Naive B cell (primary cell): ENCODE measurements at places on chromosomes 3 and 15.
A peak's percentile ranks its signal among the peaks of the same experiment; 100 is the strongest.

- DNase-seq: no peak
Measured at GRCh38 chr15:48722764-48723661, 77.5 kb upstream of the FBN1 start.

- no peak for DNase-seq
Measured at GRCh38 chr3:171283183-171283847, 176.9 kb downstream of the TNIK start.

GRCh38 chr3:69888040-69888942 lies 111.2 kb upstream of the SAMMSON start:
- DNase-seq: no peak

DNA sequence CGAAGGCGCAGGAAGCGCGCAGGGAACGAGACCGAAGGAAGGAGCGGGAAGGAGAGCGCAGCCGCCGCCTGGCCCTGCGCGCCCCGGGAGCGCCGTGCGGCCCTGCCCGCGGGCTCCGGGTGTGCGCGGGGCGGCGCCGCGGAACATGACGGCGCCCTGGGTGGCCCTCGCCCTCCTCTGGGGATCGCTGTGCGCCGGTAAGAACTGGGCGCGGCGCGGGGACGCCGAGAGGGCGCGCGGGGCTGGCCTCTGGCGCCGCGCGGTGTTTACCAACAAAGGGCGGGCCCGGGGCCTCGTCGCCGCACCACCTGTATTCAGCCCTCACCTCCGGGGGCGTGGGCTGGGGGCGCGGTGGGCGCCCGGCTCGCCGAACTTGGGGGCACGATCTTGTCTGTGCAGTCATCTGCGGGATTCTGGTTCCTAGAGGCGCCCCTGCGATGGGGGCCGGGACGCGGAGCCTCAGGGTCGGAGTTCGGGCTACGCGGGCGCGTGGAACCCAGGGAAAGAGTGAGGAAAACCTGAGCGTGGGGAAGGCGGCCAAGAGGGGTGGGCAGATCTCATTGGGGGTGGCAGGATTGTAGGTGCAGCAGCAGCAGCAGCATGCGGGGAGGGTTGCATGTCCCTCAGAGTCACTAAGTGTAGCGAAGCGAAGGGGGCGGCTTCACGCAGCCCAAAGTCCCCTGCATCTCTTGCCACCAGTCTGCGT lies 641 bp downstream of the ACVR2B start:
- DNase-seq: peak; percentile 21

GRCh38 chr3:39125841-39126500 lies 18.5 kb downstream of the TTC21A start:
- no peak for DNase-seq
